Transverse colon (tissue), 4 donors: ENCODE measurements at places on chromosomes 16 and 17. TPM values are rescaled to one million over a fixed set of nuclear protein-coding genes. Genes with fewer than 3 reads are reported as not detected.

The CCL8 gene
- 10.9 TPM for total RNA-seq

- DNase-seq = no peak
- H3K4me1 ChIP-seq = peaks cover 33% of the 10 kb centered on the region
- no peaks in the 10 kb centered on the region for H3K36me3 ChIP-seq
- peak overlapping the region; percentile 78 for H3K27ac ChIP-seq
- H3K27me3 ChIP-seq = peaks cover 14% of the 10 kb centered on the region
These were observed 1.3 kb downstream of the RNF157 start for GRCh38 chr17:76238847-76239537.

- H3K36me3 ChIP-seq = no peaks in the 10 kb centered on the region
- H3K4me1 ChIP-seq = no peaks in the 10 kb centered on the region
- peaks cover under 1% of the 10 kb centered on the region for H3K27me3 ChIP-seq
- DNase-seq = no peak
- no peak overlapping the region for H3K27ac ChIP-seq
- H3K4me3 ChIP-seq = no peak overlapping the region
These were observed 19.9 kb upstream of the FAM20A start for GRCh38 chr17:68621065-68621464.

- no peak overlapping the region for H3K4me3 ChIP-seq
- H3K27ac ChIP-seq = no peak overlapping the region
- DNase-seq = no peak
- no peaks in the 10 kb centered on the region for H3K27me3 ChIP-seq
- no peaks in the 10 kb centered on the region for H3K36me3 ChIP-seq
These were observed 372.9 kb downstream of the CDH13 start for GRCh38 chr16:82999711-83000110.

GRCh38 chr17:76723812-76724211 lies 2.6 kb downstream of the JMJD6 start:
- H3K4me1 ChIP-seq = peaks cover 29% of the 10 kb centered on the region
- H3K36me3 ChIP-seq = peaks cover 45% of the 10 kb centered on the region
- no peak overlapping the region for H3K4me3 ChIP-seq

- H3K27me3 ChIP-seq = no peaks in the 10 kb centered on the region
- no peaks in the 10 kb centered on the region for H3K36me3 ChIP-seq
- no peak for DNase-seq
- peaks cover 4% of the 10 kb centered on the region for H3K4me1 ChIP-seq
- no peak overlapping the region for H3K4me3 ChIP-seq
These were observed 27.6 kb upstream of the ETV4 start for GRCh38 chr17:43573579-43574321.

The TBC1D3G gene
- total RNA-seq = not detected

- no peak overlapping the region for H3K27ac ChIP-seq
- DNase-seq = no peak
- H3K4me3 ChIP-seq = no peak overlapping the region
- H3K27me3 ChIP-seq = no peaks in the 10 kb centered on the region
These were observed 712.8 kb downstream of the CDH8 start for GRCh38 chr16:61323456-61323855.

GRCh38 chr17:33514369-33514768 lies 221.3 kb upstream of the ASIC2 start:
- no peak overlapping the region for H3K4me3 ChIP-seq
- DNase-seq = no peak
- no peaks in the 10 kb centered on the region for H3K36me3 ChIP-seq
- H3K27ac ChIP-seq = no peak overlapping the region
- no peaks in the 10 kb centered on the region for H3K4me1 ChIP-seq

The TBC1D3B gene
- 12.1 TPM for total RNA-seq

The CRAMP1 gene
- total RNA-seq = 14.0 TPM

GRCh38 chr16:14286368-14287230 lies 215.5 kb downstream of the MRTFB start:
- H3K27me3 ChIP-seq = no peaks in the 10 kb centered on the region
- H3K4me3 ChIP-seq = peak overlapping the region; percentile 77
- peak; percentile 22 for DNase-seq
- H3K36me3 ChIP-seq = no peaks in the 10 kb centered on the region
- peaks cover 7% of the 10 kb centered on the region for H3K4me1 ChIP-seq

GRCh38 chr17:18991531-18992315 lies 12.8 kb downstream of the FAM83G start:
- H3K27me3 ChIP-seq = no peaks in the 10 kb centered on the region
- DNase-seq = no peak
- no peak overlapping the region for H3K27ac ChIP-seq
- peaks cover 9% of the 10 kb centered on the region for H3K4me1 ChIP-seq
